HFFc6 (cell line): ENCODE measurements at places on chromosomes 7 and 10.
A peak's percentile ranks its signal among the peaks of the same experiment; 100 is the strongest.

GRCh38 chr10:71647526-71648253, 71.9 kb downstream of the C10orf105 start:
- DNase-seq, result no peak
- H3K27ac ChIP-seq, result no peak overlapping the region

GRCh38 chr7:86925221-86925620, 134.2 kb downstream of the ELAPOR2 start:
- H3K4me1 ChIP-seq, result no peaks in the 10 kb centered on the region
- H3K27ac ChIP-seq, result no peak overlapping the region
- H3K4me3 ChIP-seq, result no peak overlapping the region
- H3K36me3 ChIP-seq, result no peaks in the 10 kb centered on the region
- peaks cover 4% of the 10 kb centered on the region; the same call in 1 of the 2 replicates for H3K27me3 ChIP-seq

- no peaks in the 10 kb centered on the region for H3K36me3 ChIP-seq
- H3K27ac ChIP-seq, result no peak overlapping the region
- DNase-seq, result no peak
- no peak overlapping the region for H3K4me3 ChIP-seq
These were observed 102.7 kb downstream of the GRID1 start for GRCh38 chr10:86263907-86264306.

DNA sequence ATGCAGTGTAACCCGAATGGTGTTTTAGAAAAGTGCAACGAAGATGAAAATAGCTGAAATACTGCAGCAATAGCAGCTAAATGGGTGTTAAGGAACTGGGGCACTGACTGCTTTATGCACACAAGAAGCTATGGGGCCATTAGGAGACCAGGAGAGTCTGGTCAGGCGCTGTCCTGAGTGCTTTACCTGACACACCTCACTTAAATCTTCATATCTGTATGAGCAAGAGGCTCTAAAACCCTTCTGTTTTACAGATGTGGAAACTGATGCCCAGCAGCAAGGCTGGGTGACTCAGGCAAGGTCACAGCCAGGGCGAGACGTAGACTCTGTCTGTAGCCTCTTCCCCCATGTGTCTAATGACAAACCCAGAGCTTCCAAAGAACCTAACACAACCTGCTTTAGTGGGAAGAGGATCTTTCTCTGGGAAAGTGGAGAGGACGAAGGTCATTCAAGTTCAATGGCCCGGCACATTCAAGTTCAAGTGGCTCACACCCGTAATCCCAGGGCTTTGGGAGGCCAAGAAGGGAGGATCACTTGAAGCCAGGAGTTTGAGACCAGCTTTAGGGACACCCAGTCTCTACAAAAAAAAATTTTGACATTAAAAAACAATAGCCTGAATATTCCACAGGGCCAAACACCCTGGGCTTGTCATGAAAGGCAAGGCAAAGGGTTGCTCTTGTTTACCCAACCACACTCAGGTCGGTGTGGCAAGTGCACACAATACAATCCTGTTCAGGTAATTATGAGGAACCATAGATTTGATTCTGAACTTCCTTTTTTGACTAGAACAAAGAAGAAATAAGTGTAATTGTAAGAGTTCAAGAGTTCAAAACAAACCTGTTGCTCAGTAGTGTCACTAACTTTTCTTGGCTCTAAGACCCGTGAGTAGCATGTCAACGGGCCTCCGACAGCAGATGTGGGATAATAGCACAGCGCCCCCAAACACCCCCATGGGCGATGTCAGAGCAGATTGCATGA, 53.7 kb upstream of the KLF6 start:
- DNase-seq, result no peak
- no peak overlapping the region for H3K4me3 ChIP-seq
- H3K27me3 ChIP-seq, result no peaks in the 10 kb centered on the region
- H3K4me1 ChIP-seq, result peaks cover 27% of the 10 kb centered on the region
- no peak overlapping the region for H3K27ac ChIP-seq

DNA sequence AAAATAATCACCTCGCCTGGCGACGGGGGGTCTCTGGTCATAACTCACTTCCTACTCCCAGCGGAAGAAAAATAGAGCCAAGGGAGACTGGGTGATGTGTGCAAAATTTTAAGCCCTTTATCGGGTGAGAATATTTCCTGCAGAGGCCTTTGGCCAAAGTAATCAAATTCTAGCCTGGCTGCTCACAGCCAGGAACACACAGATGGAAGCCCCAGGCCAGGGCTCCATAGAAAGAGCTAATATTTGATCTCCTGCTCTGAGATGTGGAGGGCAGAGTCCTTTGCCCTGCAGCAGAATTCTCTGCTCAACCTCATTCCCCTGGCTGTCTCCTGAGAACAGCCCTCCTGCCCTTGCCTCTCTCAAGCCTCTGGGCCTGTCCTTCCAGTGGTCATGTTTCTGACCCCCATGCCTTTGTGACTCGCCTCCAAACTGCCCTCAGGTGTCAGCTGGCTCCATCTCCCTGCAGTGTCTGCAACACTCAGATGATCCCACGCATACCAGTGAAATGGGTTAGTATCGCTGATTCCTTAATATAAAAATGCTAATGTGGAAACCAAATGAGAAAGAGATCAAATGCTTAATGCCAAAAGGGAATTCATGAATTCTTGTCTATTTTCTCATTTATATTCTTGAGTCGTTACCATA, 34.5 kb downstream of the FRMD4A start:
- no peaks in the 10 kb centered on the region for H3K4me1 ChIP-seq
- no peaks in the 10 kb centered on the region for H3K36me3 ChIP-seq
- H3K4me3 ChIP-seq, result no peak overlapping the region
- H3K27me3 ChIP-seq, result peaks cover 33% of the 10 kb centered on the region
- H3K27ac ChIP-seq, result no peak overlapping the region

DNA sequence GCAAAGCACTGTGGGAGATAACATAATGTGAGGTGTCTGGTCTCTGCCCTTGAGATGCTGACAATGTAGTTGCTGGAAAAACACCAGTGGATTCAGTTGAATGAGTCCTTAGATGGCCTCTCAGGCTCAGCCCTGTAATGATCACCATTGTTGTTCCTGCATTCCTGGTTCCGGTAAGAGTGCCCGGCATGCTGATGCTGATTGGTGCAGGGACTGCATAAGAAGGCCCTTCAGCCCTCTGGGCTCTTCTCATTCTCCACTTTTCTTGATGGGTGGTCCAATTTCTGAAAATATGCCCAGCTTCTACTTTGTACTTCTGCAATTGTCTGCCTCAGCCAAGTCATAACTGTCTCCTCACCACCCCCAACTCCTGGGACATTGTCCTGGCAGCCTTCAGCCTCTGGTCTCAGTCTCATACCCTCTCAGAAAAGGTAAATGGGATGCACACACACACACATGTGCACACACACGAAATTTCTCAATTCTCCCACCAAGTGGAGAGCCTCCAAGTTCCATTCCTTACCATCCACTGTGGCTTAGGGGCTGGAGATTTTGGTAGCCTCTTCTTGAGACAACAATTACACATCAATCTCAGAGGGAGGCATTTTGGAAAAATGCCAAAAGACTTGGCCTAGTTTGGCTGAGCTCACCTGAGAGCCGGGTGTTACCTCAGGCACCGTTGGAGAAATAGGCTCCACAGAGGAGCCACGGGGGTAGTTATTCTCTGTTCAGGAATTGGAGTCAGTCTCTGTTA, 314.9 kb downstream of the RPS24 start:
- H3K27ac ChIP-seq, result no peak overlapping the region
- H3K4me1 ChIP-seq, result no peaks in the 10 kb centered on the region
- H3K4me3 ChIP-seq, result no peak overlapping the region
- peaks cover 22% of the 10 kb centered on the region for H3K27me3 ChIP-seq
- no peak for DNase-seq

DNA sequence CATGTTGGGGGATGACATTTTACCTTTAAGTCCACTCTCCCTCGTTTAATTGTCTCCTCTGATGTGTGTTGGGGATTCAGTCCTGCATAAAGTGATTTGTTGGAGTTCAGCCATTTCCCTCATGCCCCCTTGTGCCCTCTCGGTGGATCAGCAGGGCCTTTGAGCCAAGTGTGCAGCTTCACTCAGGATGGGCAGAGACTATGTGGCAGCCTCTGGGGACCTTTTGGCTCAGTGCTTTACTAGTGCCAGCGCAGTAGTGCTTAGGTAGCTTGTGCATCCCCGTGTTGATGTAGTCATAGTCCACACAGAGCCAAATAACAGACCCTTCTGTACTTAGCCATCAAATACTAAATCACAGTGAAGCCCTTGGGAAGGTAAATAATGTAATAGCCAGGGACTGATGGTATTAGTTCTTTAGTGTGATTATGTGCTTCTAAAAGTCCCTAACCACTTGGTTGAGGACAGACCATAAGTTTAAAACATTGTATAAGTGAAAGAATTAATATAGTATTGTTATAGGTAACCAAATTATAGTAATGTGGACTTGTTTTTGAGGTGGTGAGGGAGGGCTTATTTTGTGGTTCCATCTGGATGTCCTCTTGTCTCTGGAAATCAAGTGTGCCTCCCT, 11.4 kb downstream of the BUB3 start:
- H3K4me3 ChIP-seq, result no peak overlapping the region
- DNase-seq, result no peak
- H3K27ac ChIP-seq, result no peak overlapping the region

DNA sequence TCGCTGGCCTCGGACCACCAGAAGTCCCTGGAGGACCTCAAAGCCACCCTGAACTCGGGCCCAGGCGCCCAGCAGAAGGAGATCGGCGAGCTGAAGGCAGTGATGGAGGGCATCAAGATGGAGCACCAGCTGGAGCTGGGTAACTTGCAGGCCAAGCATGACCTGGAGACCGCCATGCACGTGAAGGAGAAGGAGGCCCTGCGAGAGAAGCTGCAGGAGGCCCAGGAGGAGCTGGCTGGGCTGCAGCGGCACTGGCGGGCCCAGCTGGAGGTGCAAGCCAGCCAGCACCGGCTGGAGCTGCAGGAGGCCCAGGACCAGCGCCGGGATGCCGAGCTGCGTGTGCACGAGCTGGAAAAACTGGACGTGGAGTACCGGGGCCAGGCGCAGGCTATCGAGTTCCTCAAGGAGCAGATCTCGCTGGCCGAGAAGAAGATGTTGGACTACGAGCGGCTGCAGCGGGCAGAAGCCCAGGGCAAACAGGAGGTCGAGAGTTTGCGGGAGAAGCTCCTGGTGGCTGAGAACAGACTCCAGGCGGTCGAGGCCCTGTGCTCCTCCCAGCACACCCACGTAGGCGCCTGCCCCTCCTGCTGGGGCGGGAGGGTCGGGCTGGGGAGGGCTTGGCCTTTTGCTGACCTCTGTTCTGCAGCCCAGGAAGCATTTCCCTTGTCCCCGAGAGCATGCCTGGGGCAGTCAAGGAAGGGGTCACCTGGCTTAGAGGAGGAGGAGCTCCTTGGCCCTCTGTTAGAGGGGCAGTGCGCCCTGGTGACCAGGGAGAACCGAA, 77.3 kb upstream of the GTF2IRD1 start:
- peaks cover 7% of the 10 kb centered on the region; the same call in 1 of the 2 replicates for H3K36me3 ChIP-seq
- H3K4me3 ChIP-seq, result no peak overlapping the region
- no peak overlapping the region for H3K27ac ChIP-seq
- no peaks in the 10 kb centered on the region; the same call in 1 of the 2 replicates for H3K27me3 ChIP-seq
- H3K4me1 ChIP-seq, result no peaks in the 10 kb centered on the region

DNA sequence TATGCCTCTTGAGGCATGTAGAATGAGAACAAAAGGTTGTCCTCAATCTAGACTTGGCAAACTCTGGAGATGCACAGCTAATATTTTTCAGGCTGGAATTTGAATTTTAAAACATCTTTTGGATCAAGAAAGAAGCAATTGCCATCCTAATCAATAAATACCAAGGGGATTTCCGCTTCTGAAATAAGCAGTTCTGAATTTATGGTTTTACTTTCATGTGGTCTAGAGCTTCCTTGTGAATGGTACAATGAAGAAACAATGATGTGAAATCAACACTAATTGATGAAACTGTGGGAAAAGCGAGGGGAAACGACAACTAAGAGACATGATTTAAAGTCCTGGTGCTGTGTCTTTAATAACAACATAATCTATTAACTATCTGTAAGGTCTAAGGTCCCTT, 1202.7 kb downstream of the SORCS3 start:
- no peaks in the 10 kb centered on the region for H3K4me1 ChIP-seq
- no peak overlapping the region for H3K4me3 ChIP-seq
- no peak overlapping the region for H3K27ac ChIP-seq
- no peaks in the 10 kb centered on the region for H3K36me3 ChIP-seq

DNA sequence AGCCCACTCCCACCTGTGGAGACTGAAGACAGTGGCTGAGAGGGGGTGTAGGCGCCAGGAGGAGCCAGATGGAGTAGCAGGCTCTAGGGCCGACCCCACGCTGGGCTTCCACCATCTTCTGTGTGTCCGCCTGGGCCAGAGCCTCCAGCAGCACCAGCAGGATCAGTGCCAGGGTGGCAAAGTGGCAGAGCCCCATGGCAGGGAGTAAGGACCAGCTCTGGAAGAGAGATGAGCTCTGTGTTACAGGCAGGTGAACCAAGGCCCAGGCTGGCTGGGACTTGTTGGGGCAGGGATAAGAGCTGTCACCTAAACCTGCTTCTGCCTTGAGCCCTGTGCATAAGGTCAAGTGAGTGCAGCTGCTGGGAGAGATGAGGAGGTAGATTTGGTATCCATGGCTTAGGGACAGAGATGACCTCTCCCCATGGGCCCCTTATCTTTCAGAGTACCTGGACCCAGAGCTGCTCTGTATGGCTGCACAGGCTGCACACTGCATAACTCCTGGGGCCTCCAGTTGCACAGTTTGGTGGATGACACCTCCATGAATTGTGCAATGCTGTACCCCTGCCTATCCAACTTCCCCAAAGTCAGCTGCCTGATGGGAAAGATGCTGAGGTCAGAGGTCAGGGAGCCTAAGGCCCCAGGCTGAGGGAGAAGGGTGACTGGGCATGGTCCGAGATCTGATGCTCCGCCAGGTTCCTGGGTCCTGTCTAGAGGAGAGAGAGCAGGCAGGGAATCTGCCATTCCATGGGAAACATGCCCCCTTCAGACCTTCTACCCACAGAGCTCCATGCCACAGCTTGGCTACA, 7.4 kb upstream of the SAMD8 start:
- no peak overlapping the region for H3K27ac ChIP-seq
- H3K27me3 ChIP-seq, result no peaks in the 10 kb centered on the region
- no peak for DNase-seq
- no peak overlapping the region for H3K4me3 ChIP-seq

DNA sequence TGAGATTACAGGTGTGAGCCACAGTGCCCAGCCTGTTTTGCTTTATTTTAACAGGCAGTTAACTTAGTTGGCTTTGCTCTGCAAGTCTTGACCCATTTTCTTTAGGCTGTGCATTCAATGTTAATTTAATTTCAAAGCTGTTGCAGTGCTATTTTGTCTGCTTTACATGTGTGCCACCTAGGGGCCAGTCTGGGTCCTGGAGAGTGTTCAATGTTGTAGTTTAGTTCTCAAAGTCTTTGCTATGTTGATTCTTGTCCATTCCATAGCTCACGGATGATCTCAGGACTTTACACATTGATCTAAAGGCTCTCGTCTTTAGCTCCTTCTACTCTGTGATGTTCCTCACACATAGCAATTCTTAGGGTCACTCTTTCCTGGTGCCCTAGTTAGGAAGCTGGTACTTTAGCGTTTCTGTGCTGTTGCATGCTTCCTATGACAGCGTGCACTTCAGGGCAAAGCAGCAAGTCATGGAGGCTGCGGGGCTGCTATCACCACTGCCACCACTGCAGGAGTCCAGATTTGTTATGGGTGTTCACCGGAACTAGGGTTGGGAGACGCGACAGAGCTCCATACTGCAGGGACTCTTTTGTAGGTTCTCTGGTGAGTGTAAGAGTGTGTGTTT, 16.4 kb upstream of the ABCA13 start:
- H3K27ac ChIP-seq, result no peak overlapping the region
- peaks cover 22% of the 10 kb centered on the region for H3K4me1 ChIP-seq
- no peaks in the 10 kb centered on the region for H3K36me3 ChIP-seq
- peaks cover 4% of the 10 kb centered on the region; the same call in 1 of the 2 replicates for H3K27me3 ChIP-seq
- peak; percentile 64 for DNase-seq
- no peak overlapping the region for H3K4me3 ChIP-seq

GRCh38 chr7:70458745-70459144, 673.2 kb upstream of the GALNT17 start:
- H3K27ac ChIP-seq, result no peak overlapping the region
- H3K36me3 ChIP-seq, result no peaks in the 10 kb centered on the region
- H3K4me1 ChIP-seq, result no peaks in the 10 kb centered on the region
- DNase-seq, result no peak
- no peaks in the 10 kb centered on the region for H3K27me3 ChIP-seq
